ENCODE measurements at places on chromosomes 12 and 14.

DNA sequence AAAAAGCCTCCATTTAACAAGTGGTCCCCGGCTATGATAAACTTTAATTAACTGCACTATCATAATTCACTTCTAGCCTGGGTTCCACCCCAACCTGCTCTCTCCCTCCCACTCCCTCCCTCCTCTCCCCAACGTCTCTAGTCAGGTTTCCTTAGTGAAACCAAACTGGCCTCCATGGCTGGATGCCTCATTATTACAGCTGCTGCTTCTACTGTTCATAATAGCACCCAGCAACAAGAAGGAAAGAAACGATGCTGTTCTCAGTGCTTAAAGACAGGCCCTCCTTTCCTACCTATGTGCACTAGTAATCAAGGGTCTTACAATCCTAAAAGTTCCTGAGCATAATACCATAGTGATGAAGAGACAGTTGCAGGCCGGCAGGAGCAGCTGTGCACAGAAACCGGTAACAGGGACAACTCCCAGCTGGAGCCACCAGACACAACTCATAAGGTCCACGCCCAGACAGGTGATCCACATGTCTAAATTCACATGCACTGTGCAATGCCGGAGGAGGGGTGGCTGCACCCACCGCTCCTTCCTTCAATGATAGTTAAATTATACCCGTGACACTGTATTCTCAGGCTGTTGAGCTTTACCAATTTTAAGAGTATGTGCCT lies 6.2 kb downstream of the IRF2BPL start:
- DNase-seq = no peak

GRCh38 chr14:74671789-74672188 lies 41.1 kb downstream of the AREL1 start:
- no peak for DNase-seq

DNA sequence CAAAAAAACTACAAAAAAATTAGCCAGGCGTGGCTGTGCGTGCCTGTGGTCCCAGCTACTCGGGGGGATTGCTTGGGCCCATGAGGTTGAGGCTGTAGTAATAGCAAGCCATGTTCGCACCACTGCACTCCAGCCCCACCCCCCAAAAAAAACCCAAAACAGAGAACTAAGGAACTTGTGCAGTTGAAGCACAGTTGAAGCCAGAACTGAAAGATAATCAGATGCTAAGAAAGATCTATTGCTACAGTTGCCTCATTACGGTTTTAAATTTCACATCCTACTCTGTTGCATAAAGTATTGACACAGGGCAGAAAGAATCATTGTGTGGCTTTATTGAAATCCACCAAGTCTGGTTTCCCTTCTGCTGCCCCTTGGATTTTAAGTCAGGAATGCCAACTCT lies 3.8 kb downstream of the CS start:
- DNase-seq = no peak

DNA sequence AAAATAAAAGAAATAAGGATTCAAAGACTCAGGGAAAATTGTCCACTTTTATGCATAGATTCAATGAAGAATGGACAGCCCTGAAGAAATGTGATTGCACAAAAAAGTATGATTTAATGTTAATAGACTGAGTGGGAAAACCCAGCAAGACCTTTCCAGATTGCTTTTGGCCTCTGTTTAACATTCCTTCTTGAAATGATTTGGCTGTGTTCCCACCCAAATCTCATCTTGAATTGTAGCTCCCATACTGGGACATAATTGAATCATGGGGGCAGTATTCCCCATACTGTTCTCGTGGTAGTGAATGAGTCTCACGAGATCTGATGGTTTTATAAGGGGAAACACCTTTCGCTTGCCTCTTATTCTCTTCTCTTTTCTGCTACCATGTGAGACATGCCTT lies 1316.9 kb upstream of the SEL1L start:
- DNase-seq = no peak

GRCh38 chr14:31884776-31885379 lies 192.2 kb upstream of the ARHGAP5 start:
- DNase-seq = no peak
